NCI-H526 treated with DMSO at 0.1 percent for 48 hours (cell line): ENCODE measurements at places on chromosomes 5 and 9.

DNA sequence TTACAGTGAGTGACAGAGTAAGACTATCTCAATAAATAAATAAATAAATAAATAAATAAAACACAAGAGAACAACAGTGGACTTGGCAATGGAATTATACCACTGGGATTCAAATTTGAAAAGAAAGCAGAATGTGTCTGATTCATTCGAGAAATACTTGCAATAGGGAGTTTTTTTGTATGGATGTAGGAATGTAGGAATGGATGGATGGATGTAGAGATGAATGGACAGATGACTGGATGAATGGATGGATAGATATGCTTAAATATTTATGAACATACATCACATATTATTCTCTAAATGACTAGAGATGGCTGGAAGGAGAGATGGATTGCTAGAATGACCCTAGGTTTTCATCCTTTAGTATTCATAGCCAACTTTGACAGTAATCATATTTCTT lies 22.0 kb upstream of the CEMIP2 start:
- no peak for DNase-seq

- DNase-seq, result peak; percentile 12
These were observed 55.3 kb upstream of the IL17B start for GRCh38 chr5:149434162-149435014.

DNA sequence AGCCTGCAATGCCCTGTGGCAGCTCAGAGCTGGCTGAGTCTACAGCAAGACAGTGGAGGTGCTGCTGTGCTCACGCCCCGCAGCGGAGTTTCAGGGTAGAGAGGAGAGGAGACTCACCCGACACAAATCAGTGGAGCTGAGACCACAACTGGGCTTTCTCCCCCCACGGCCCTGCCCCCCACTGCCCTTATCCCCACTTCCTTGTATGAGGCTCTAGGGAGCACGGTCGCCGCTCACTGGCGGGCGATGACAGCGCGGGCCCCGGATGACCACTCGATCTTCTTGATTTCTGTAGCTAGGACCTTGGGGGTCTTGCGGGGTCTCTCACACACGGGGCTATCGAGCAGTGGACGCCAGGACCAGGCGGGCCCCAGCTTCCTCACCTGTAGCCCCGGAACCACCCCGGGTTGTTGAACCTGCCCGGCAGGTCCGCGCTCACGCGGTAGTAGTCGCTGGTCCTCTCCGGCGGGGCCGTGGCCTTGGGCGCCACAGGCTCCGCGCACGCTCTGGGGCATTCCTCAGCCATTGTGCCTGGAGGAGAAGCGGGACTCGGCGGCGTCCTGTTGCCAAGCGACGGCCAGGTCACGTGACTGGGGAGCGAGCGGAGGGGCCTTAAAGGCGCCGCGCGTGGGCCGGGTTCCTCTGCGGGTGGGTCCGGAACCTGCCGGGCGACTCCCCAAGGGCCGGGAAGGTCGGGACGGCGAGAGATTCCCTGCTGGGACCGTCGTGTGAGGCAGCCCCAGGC lies 984 bp upstream of the MRPS2 start:
- DNase-seq, result peak; percentile 59

GRCh38 chr9:109182940-109183798 lies 16.1 kb upstream of the FRRS1L start:
- no peak for DNase-seq

GRCh38 chr9:76610011-76610352 lies 151.0 kb downstream of the GCNT1 start:
- no peak for DNase-seq

- no peak for DNase-seq
These were observed 2.4 kb upstream of the GLT6D1 start for GRCh38 chr9:135641745-135642144.

DNA sequence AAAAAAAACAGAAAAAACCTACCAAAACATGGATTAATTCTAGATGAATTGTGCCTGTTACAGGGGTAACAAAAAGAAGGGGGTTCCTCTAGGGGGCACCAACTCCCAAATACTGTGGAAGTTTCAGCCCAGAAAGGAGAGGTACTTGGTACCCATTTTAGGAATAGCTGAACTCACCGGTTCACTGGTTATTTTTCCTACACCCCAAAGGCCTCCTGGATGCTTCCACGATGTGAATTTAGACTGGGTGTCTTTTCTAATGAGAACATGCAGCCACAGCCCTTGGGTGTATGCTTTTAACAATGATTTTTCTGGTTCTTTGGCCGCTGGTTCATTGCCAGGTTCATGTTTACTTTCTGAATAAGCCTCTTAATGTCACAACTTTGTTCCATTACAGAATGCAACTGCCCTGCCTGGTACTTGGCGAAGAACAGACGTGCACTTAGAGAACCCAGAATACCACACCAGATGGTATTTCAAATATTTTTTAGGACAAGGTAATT lies 46.7 kb downstream of the GARNL3 start:
- DNase-seq, result no peak

DNA sequence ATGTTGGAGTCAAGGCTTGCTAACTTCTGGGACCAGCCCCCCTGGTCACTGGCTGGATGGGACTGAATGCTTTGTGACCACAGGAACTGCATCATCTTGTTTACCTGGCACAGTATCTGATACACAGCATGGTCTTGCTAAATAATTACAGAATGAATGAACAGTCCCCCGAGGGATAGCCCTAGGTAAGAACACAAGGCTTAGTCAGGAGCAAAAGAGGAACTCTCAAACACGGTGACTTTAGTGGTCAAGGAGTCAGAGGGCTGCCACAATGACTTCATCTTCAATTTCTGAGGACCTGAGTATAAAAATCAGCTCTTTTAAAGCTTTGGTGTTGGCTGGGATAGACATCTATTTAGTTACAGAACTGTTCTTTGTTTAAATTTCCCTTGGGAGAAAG lies 15.1 kb upstream of the CXCL14 start:
- DNase-seq, result no peak

DNA sequence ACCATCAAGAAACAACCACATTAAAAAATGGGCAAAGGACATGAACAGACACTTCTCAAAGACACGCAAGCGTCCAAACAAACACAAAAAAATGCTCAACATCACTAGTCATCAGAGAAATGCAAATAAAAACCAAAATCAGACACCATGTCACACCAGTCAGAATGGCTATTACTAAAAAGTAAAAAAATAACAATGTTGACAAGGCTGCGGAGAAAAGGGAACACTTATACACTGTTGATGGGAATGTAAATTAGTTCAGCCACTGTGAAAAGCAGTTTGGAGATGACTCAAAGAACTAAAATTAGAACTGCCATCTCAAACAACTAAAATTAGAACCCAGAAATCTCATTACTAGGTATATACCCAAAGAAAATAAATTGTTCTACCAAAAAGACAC lies 80.4 kb downstream of the CAAP1 start:
- no peak for DNase-seq

DNA sequence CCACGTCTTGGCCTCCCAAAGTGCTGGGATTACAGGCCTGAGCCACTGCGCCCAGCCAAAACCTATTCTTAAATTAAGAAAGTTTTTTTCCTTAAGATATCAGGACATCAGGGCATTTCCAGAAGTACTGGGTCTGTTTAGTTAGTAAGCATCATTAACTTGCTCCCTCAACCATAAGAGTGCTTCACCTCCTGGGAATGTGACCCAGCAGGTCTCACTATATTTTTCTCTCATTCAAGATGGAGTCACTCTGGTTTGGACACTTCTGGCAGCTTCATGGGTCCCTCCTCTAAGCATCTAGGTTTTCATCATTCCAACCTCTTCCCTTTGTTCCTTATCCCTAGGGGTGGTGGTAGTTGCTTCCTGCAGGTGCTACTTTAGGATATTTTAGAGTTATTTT lies 10.3 kb upstream of the BRD3OS start:
- DNase-seq, result no peak

- DNase-seq, result no peak
These were observed 31.7 kb downstream of the GSN start for GRCh38 chr9:121299467-121300282.

DNA sequence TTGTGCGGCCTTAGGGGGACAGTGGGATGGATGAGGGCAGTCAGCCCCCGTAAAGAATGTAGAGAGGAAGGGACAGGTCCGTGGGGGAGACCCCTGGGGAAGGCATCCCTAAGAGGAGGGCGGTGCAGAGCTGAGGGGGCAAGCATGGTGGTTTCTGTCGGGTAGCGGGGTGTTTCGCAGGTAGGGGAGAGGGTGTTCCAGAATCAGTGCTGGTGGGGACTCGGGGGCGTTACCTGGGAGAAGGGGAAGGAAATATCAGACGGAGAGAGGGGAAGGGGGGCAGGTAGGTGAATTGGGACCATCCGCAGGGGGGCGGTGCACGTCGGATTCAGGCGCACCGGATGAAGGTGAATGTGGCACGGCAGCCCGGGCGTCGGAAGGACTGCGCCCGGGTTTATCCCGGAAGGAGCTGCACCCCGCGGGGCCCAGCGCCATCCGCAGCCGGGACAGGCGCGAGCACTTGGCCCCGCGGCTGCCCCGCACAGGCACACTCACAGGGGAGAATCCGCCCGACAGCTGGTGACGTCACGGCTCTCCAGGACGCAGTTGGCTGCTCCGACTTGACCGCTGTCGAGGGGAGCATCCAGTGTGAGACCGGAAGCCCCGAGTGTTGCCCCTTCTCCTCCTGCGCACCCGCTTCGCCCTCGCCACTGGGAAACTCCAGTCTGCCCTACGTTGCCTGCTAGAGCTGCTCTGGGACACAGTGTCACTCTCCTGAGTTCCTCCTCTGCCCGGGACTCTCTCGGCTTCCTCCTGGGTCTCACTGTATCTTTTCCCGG lies 1.3 kb downstream of the CD72 start:
- no peak for DNase-seq

GRCh38 chr5:107294669-107295068 lies 376.1 kb downstream of the EFNA5 start:
- no peak for DNase-seq

DNA sequence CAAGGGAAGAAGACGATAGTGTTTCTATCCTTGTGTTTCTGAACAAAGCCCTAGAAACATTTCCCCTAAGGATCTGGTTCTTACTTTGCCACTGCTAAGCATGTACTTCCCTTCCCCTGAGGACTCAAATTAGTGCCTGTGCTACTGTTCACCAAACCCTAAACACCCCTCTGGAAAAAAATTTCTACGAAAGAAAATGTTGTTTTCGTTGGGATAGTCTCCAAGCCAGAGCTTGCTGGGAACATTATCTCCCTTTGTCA lies 294.6 kb downstream of the BNC2 start:
- no peak for DNase-seq

DNA sequence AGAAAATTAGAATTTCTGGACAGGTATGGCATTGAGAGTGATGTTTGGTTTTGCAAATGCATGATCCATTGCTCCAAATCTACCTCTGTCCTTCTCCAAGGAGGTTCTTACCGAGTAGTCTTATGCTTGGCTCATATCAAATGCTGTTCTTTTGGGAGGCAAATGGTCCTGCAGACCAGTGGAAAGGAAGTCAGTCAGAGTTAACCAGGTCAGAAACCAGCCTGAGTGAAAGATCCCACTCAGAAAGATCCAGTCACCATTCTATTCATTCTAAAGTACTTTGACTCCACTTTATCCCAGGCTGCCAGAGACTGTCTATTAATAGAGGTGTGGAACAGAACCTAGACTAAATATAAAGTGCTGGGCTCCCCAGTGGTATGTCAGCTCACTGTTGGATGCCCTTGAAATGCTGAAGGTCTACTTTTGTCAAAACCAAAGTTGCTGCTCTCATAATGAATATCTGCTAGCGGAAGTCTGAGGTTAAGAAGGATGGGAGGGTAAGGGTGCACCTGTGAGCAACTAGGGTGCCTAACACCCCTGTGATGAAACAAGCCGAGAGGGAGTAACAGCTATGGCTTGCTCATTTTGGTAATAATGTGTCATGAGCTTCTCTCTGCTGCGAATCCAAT lies 302.2 kb downstream of the ZNF608 start:
- no peak for DNase-seq

- DNase-seq, result no peak
These were observed 3.4 kb upstream of the GRPEL2 start for GRCh38 chr5:149341876-149342275.

DNA sequence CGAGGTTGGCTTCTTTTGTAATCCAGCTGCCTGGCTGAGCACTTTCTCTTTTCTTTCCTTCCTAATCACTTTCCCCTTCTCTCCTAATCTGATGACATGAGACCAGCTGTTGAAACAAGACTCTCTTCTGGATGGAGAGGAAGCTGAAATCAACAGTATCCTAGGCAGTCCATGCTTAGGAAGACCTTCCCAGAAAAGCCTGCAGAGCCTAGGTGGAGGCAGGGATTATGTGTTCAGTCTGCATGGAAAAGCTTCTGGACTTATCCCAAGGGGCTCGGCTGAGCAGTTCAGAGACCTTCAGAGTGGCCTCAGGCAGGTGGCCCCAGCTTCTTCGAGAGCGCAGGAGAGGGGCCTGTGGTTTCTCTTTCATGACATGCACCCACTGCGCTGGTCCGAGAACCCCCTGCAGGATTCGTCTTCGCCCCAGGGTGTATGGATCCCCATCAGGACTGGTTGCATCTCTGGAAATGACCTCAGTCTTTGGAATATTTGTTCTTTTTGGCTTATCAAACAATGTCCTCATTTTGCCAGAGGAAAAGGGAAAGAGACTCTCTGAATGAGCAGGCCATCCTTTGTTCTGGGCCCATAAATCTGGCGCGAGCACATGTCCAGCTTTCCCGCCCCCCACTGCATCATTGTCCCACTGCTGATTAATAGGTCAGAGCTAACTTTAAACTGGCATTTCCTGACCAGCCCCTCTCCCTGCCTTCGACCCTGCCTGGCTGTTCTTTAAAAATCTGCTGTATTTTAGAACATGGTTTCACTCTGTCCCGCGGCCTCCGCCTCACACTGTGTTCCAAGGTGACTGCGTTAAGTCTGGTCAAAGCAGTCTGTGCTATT lies 177.9 kb upstream of the KLF4 start:
- DNase-seq, result no peak

DNA sequence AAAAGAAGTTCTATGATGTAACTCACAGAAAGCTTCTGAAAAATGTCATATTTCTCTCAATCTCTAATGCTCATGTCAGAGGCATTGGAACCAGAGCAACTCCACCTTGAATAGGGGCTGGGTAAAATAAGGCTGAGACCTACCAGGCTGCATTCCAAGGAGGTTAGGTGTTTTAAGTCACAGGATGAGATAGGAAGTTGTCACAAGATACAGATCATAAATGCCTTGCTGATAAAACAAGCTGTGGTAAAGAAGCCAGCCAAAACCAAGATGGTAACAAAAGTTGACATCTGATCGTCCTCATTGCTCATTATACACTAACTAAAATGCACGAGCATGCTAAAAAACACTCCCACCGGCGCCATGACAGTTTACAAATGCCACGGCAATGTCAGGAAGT lies 411.1 kb upstream of the GRIA1 start:
- DNase-seq, result no peak

- DNase-seq, result no peak
These were observed 59.8 kb upstream of the NFIB start for GRCh38 chr9:14373706-14374105.

DNA sequence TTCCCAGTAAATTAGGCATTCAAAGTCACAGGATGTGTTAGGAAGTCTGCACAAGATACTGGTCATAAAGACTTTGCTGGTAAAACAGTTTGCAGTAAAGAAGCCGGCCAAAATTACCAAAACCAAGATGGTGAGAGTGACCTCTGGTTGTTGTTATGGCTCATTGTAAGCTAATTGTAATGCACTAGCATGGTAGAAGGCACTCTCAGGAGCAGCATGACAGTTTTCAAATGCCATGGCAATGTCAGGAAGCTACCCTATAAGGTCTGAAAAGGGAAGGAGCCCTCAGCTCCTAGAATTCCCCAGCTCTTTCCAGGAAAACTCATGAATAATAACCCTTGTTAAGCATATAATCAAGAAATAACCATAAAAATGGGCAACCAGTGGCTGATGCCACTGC lies 64.3 kb upstream of the TNC start:
- DNase-seq, result no peak

- no peak for DNase-seq
These were observed 1.2 kb upstream of the IL11RA start for GRCh38 chr9:34650816-34651215.

- no peak for DNase-seq
These were observed 73.3 kb upstream of the TXNDC8 start for GRCh38 chr9:110410961-110411360.
